ENCODE measurements at places on chromosomes 7 and 10.

GRCh38 chr10:89518108-89518507 lies 17.3 kb downstream of the SLC16A12 start:
- DNase-seq, result no peak

GRCh38 chr7:40721342-40721949 lies 586.6 kb downstream of the SUGCT start:
- DNase-seq, result no peak

- no peak for DNase-seq
Measured at GRCh38 chr7:363626-364025, 73.7 kb downstream of the FOXL3 start.

DNA sequence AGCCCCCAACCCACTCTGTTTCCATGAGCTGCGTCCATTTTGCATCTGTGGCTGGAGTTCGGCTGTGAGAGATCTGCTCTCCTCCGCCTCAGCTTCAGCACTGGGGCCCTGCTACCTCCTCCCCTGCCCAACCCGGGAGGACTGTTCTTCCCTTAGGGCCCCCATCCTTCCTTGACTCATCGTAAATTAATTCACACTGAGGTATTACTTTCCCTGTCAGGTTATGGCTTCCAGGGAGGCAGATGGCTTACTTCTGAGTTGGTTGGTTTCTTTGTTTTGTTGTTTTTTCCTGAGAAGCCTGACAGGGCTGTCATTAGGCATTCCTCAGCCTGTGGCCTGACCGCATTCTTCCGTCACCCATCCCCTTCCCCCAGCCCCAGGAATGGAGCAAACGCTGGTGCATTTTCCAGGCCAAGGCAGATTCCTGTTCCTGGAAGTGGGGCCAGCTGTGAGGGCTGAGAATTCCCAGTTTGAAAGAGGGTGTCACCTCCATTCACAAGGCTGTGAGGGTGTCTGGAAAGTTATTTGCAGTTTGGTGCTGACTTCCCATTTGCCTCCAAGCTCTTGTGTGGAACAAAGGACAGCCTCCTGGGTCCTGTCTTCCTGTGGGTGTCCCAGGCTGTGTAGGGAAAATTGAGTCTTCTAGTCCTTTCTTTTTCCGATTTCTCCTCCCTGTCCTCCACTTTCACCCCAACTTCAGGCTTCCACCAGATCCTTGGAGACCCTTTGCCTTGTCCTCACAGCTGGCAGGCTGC lies 11.7 kb downstream of the CPA5 start:
- no peak for DNase-seq

GRCh38 chr7:101629171-101629570 lies at the start of gene MYL10:
Gene MYL10, minus strand, starts transcription at chr7:101629296. Its CDS starts 178 bp downstream, at chr7:101629118.
- no peak for DNase-seq

GRCh38 chr10:98568551-98568950 lies 121.8 kb upstream of the HPS1 start:
- no peak for DNase-seq

DNA sequence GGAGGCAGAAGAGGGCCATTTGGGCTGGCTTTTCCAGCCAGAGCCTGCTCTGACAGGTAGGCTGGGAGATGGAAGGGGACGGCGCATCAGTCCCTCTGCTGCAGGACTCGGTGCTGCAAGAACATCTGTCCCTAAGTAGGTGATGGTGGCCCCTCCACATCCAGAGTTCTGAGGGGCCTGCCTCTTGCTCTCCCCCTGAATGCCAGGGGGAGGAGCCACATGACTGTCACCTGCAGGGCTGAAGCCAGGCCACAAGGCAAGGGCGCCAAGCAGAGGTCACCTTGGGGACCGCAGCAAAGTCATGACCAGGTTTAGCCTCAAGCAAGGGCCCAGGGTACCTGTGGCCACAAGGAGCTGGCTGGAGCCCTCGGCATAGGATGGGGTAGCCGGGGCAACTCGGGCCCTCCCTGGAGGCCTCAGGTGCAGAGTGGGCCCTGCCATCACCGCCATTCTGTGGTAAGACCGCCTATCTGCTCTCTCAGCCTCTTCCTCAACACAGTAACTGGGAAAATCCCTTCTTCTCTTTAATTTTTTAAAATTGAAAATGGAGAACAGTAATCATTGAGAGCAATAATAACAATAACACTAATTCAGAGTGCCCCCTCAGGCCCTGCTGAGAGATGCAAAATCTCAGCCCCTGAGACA lies 99.3 kb downstream of the FAM53B start:
- DNase-seq, result no peak
